ENCODE measurements at places on chromosomes 6 and 20.
A peak's percentile ranks its signal among the peaks of the same experiment; 100 is the strongest.

GRCh38 chr6:3610206-3610605 is 141.3 kb downstream of the PXDC1 start:
- no peak for DNase-seq

DNA sequence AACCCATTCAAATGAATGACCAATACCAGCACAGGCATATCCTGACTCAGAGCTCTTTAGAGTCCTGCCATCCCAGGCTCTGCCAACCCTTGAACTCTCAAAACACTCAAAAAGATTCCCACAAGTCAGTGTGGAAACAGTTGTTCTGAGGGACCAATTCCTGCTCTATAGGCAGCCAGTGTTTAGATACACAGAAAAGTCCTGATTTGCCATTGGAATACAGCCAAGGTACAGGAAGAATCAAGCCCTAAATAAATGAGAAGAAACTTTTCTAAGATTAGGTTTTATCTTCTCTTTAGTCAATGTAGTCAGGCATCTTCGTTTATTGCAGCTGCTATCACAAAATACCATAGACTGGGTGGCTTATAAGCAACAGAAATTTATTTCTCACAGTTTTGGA is 626.8 kb upstream of the ARID1B start:
- DNase-seq = no peak

- no peak for DNase-seq
These were observed 4.2 kb downstream of the NOP56 start for GRCh38 chr20:2656471-2657117.

GRCh38 chr20:57811374-57812020 is 101.7 kb upstream of the PMEPA1 start:
- no peak for DNase-seq

DNA sequence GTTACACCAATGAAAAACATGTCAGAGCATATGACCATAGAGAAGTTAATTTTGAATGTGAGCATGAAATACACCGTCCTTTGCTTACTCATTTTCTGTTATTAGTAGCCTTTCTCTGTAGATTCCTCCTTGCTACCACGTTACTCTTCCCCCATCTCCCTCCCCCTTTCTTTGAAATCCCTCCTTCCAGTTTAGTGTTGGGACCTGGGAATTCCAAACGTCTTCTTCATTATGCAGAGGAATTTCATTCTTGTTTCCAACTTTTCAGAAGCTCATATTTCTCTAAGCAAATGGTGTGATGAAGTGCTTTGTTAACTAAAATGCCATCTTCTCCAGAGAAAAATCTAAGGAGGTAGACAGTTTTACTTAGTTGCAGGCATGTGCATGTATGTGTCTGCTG is 122.4 kb downstream of the MCHR2 start:
- DNase-seq = no peak

- DNase-seq = no peak
These were observed 96.2 kb upstream of the HMGN3 start for GRCh38 chr6:79330704-79331103.

- DNase-seq = no peak
These were observed 216.8 kb downstream of the GJA1 start for GRCh38 chr6:121652223-121652622.

DNA sequence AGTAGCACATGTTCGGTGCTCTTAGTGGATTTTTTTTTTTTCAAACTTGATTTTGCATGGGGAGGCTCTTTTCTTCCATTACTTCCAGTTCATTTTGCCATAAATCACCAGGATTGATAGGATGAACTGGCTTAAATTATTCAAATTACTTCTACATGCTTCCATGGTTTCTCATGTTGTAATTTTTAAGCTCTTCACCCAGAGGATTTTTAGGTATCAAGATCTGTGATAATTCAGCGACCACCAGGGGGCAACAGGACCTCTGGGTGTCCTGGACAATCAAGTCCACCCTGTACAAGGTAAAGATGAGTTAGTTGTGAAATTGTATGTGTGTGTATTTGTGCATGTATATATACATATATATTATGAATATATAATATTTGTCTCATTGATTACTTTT is 4.2 kb upstream of the EPHA7 start:
- no peak for DNase-seq

DNA sequence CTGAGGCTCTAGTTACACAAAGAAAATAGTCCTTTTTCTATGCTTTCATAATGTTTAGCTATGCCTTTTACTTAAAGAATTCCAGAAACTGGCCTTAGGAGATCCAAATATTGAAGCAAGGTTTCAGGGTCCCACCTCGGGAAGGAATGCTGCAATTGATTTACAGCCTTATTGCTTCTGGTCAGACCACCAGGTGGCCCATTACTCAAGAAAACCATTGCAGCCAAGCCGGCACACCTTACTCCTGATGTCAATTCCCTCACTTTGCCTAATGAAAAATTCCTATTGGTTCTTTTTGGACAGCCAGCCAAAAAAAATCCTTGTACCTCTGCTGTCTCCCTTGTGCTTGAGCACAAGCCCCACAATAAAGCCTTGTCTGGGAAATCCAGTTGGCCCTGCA is 173.9 kb downstream of the LMBRD1 start:
- DNase-seq = no peak

GRCh38 chr20:753136-753535 is 15.2 kb downstream of the SLC52A3 start:
- DNase-seq = no peak

- no peak for DNase-seq
These were observed 81.1 kb upstream of the PIM1 start for GRCh38 chr6:37088897-37089296.

DNA sequence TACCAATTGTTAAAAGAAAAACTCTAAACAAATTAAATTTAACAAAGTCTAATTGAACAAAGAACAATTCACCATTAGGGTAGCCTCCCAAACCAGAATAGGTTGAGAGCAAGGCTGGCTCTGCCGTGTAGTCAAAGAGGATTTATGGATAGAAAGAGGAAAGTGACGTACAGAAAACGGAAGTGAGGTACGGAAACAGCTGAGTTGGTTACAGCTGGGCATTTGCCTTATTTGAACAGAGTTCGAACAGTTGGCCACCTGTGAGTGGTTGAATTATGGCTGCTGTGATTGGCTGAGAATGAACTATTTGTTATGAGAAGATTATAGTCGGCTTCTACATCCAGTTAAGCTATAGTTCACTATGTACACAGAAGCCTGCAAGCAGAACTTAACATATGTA is 18.5 kb upstream of the ISM1 start:
- DNase-seq = no peak

DNA sequence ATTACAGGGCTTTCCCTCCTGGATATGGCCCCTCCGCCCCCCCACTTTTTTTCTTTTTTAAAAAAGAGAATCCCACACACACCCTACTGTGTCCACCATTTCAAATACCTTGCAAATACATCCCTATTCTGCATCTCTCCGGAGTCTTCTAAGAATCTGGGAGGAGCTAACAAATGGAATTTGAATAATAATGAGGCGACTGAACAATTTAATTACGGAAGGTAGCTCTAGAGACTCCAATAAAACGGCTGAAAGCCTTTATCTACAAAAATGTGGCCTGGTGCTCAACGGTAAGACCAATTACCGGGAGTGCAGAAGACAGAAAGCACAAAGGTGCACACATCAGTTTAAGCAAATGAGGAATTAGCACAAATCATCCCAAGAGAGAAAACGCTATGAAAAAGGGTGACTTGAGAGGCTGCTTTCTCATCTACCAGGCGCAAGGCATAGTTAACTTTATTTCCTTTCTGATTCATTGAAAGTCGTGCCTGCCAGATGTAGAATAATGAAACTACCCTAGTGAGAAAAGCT is 1.8 kb downstream of the RRAGD start:
- no peak for DNase-seq

GRCh38 chr20:40602381-40602780 is 86.7 kb downstream of the MAFB start:
- DNase-seq = no peak

DNA sequence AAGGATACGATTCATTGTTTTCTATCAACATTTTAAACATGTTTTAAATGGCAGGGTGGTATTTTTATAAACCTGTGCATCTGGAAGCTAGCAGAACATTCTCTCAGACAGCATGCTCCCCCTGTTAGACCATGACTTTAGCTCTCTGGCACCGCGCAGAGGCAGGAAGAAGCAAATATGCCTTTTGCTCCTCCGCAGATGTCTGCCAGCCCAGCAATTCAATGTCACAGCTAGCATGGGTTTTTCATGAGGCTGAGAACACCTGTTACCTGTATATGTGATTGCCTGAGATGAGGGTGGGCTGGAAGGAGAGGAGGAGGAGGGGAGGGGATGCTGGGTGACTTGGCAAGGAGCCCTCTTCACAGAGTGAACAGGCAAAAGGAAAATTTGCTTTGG is 6.7 kb downstream of the MTCH1 start:
- no peak for DNase-seq

DNA sequence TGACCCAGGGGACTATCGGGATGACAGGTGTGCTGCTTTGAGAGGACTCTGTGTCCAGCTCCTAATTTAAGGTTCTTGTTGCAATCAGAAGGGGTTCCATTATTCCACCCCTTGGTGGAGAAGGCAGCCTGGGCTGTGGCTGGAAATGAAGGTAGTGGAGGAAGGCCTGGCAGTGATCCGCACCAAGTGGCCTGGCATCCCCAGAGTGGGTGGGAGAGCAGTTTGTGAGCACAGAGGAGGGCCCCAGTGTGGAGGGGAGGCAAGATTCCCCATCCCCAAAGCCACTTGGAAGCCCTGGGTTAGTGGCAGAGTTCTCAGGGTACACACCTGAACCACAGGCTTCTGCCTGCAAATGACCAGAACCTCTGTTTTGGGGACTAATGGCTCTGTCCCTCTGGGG is 2.3 kb downstream of the TGM3 start:
- no peak for DNase-seq

- DNase-seq = no peak
These were observed 9.7 kb upstream of the TNFRSF6B start for GRCh38 chr20:63686492-63687321.

- DNase-seq = no peak
These were observed 65.6 kb downstream of the TMEM200A start for GRCh38 chr6:130431346-130431852.

DNA sequence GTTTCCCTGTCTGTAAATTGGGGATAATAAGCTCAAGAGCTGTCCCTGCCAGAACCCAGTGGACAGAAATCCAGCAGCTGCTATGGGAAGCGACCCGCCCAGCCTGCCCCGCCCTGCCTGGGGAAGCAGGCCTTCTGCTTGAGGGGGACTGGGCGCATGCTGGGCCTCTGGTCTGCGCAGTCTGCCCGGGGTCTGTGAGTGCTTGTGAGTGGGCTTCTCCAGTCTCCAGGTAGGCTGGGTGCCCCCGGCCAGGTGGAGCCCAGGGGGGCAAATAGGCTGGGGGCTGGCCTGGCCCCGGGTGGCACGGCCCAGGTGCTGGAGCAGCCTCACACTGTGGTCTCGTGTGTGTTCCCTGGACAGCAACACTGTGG is 648 bp upstream of the RBBP8NL start:
- DNase-seq = no peak

- DNase-seq = no peak
These were observed 94.5 kb upstream of the LRFN2 start for GRCh38 chr6:40681622-40682021.

GRCh38 chr20:38842558-38842981 is 37.1 kb downstream of the PPP1R16B start:
- DNase-seq = peak; percentile 60

GRCh38 chr6:24931718-24932691 is 3.8 kb downstream of the RIPOR2 start:
- DNase-seq = no peak

GRCh38 chr20:6590891-6591637 is 176.4 kb upstream of the BMP2 start:
- DNase-seq = no peak

Data from stimulated activated CD8-positive, alpha-beta memory T cell treated with anti-CD3 and anti-CD28 coated beads, Interleukin-2, amount 100 ng/mL, for 48 hours (primary cell).